ENCODE measurements at places on chromosomes 4 and X.

DNA sequence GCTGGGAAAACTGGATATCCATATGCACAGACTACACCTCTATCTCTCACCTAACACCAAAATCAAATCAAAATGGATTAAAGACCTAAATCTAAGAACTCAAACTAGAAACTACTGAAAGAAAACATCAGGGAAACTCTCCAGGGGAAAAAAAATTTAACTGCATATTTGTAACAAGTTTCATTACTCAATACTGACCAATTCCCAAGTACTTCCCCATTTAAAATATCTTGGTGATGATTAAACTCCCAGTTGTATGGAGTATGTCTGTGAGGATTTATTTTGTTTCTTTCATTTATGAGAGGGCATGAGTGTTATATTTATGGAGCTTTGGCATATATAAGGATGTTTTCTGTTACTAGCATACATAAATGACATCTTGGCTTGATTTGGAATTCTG lies 112.3 kb upstream of the IL15 start:
- no peak for DNase-seq

- no peak for DNase-seq
Measured at GRCh38 chr4:16859031-16859430, 39.4 kb downstream of the LDB2 start.

DNA sequence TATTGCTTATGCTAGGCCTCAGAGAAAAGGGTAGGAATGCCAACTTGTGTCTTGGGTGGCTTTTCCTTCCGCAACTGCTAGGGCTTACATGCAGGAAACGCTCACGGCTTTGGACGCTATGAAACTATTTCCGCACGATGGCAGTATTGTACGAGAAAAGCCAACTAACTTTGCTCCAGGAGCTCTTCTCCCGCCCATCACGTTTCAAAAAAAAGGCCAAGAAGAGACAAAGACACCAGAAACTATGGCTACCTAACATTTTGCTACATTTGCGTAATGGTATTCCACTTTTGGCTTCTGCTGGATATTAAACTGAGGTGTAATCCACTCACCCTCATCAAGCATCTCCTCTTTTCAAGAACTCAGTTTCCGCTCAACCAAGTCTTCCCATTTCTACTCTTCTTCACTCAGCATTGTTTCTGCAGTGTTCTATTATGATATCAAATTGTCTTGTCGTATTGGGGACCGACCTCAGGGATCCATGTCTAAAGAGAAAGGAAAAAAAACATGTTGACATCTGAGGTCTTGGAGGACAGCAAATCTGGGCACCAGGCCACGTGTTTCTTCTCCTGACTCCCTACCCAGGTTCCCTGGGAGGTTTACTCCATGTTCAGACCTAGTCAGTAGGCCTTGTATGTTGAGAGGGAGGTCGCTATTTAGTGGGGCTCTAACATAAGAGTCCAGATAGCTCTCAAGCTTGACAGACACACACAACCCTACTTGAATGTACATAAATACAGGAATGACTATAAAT lies 239.4 kb upstream of the STK26 start:
- DNase-seq, result peak; percentile 78

- no peak for DNase-seq
Measured at GRCh38 chr4:1244978-1245471, 3.9 kb downstream of the CTBP1 start.

GRCh38 chr4:102529977-102530376 lies 28.8 kb downstream of the NFKB1 start:
- no peak for DNase-seq

DNA sequence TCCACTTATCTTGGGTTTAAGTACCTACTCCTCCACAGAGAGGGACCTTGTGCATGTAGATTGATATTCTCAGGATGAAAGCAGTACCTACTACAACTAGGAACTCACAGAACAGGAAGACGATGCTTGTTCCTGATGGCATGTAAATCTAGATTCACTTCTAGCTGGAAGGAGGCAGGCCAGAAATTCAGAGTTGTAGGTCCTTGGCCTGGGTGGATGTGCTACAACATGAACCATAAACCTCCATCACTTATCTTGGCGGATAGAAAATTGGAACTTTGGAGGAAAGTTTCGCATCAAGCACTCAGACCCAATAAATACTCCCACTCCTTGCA lies 9.3 kb upstream of the SMIM20 start:
- DNase-seq, result no peak

GRCh38 chrX:39516427-39516841 lies 581.3 kb downstream of the BCOR start:
- DNase-seq, result no peak

DNA sequence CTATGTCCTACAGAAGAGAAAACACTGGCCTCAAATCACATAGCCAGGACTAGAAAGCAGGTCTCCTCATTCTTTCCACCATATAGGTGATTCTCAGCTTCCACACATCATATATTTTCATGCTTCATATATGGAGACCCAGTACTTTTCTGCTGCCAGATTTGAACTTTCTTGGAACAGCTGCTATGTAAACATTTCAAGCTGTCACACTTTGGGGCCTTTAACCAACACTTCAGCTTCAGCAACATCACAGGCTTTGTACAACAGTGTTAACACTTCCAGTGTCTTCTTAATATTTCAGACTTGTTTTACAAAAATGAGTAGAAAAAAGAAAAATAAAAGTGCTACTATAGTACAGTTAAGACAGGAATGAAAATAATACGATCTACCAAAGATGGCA lies 12.6 kb downstream of the SH3RF1 start:
- DNase-seq, result peak; percentile 76

GRCh38 chr4:26420913-26421312 lies 69.4 kb downstream of the CCKAR start:
- DNase-seq, result no peak

DNA sequence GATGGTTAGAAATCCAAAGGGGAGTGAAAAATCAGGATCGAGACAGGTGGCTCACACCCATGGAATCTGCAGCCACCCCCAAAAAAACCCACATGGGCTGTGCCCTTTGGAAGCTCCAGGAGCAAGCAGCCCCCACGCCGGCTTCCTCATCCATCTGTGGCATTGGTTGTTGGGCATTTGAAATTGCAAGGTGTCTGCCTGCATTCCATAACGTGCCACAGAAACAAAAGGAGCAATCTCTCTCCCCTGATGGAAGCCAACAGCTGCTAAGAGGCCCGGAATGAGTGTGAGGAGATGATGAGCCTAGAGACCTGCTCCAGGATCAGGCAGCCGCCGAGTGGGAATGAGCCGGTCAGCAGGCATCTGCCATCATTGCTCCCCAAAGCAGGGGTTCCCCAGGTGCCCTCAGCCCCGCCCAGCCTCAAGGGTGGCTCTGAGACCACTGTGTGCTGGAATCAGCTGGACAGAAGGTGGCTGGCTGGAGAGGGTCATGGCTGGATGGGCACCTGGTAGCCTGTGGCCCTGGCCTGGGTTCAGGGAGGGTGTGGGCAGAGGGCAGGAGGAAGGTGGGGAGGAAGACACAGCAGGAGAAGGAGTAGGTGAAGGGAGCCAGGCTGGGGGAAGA lies 113.2 kb downstream of the CRLF2 start:
- DNase-seq, result no peak

- DNase-seq, result no peak
Measured at GRCh38 chrX:95076449-95076848, 1402.4 kb downstream of the FAM133A start.

GRCh38 chr4:130080872-130081451 lies 985.0 kb downstream of the C4orf33 start:
- DNase-seq, result no peak

- DNase-seq, result no peak
Measured at GRCh38 chrX:66756717-66757116, 117.8 kb upstream of the EDA2R start.

GRCh38 chrX:21207080-21207479 lies 167.1 kb upstream of the CNKSR2 start:
- DNase-seq, result no peak

DNA sequence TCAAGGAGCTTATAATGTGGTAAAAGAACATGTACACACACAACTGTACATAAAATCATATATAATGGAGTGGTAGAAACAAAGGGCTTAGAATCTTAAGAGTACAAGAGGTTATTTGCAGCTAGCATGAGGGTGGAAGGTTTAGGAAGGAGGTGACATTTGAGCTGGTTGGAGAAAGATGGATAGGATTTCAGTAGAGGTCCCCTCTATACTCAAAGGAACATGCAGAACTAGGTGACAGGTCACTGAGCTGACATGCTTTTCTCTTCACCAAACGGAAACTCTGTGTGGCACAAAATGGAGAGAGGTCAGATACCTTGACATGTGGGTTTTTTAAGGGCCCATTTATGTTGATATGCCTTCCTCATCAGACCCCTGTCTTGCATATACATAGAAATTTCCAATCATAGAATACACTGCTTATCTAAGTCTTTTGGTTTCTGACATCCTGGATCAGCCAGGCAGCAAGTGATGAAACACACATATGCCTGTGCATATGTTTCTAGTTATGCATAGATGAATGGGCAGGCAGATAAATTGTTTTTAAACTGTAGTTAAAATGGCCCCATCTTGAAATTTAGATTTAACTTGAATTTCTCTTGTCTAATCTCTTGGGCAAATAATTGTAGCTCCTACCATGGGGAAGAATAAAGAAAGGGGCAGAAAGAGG lies 29.3 kb downstream of the CLCN5 start:
- no peak for DNase-seq

DNA sequence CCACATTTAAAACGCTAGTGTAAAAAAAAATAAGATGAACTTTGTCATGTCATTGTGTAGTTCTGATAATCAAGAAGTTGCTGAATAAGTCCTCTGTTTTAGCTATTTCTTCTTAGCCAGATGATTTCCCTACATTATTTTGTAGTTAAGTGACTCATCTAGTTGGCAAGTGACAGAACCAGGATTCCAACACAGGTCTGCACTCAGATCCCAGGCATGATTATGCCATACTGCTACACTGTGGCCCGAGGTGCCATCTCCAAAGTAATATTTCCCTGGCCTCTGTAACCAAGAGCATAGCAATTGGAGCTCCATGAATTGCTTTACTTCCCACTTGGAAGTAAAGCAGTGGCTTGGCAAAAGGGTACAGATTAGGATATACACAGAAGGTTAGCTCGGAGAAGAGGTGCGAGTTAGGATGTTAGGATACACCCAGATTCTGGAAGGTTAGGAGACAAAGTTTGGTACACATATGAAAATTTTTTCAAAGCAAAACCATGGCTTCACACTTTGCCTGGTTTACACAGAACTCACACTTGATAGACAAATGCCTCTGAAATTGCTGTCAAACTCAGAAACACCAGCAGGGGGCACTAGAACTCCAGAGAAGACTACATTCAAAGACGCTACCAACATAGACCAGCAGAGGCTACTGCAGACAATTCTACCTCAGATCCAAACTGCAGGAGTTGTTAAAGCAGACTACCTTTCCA lies 41.4 kb downstream of the SRPX2 start:
- peak; percentile 71 for DNase-seq

GRCh38 chr4:11774346-11774745 lies 345.7 kb upstream of the HS3ST1 start:
- DNase-seq, result no peak

DNA sequence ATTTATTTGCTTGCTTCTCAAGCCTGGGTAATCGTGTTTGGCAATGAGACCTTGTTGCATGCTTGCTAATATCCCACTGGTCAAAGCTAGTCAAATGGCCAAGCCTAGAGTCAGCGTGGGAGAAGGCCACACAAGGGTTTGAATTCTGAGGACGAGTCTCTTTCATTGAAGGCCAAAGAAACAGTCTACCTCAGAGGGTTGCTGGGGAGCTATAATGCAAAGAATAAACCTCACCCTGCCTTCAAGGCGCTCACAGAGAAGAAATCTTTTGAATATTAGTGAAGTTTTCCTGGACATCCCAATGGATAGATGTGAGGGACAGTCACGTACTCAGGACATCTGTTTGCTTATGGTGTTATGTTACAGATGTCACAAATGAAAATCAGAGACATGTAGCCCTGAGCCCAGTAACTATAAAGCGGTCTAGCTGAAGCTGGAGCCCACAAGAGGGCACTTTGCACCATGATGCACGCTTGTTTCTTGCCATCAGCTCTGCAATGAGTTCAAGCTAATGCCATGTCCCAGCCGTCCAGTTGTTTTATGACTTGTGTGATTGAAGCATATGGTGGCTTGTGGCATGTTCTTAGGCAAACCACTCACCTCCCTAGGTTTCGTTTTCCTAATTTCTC lies 1.1 kb upstream of the TLR3 start:
- DNase-seq, result no peak

- DNase-seq, result no peak
Measured at GRCh38 chr4:3066836-3067400, 7.4 kb downstream of the HTT-AS start.

DNA sequence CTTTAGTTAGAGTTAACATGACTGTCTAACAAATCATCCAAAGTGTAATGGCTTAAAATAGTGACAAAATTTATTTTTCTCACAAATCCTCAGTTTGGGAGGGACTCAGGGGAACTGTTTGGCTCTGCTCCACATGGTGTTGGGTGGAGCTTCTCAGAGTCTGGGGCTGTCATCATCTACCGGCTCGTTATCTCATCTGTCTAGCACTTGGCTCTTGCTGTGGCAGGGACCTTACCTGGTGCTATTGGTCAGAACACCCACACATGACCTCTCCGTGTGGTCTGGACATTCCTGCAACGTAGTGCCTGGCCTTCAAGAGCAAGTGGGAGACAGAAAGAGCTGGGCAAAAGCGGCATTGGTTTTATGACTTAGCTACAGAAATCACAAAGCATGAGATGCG lies 866.9 kb upstream of the FRG1 start:
- no peak for DNase-seq

GRCh38 chr4:168852933-168853713 lies 156.9 kb downstream of the CBR4 start:
- DNase-seq, result no peak

DNA sequence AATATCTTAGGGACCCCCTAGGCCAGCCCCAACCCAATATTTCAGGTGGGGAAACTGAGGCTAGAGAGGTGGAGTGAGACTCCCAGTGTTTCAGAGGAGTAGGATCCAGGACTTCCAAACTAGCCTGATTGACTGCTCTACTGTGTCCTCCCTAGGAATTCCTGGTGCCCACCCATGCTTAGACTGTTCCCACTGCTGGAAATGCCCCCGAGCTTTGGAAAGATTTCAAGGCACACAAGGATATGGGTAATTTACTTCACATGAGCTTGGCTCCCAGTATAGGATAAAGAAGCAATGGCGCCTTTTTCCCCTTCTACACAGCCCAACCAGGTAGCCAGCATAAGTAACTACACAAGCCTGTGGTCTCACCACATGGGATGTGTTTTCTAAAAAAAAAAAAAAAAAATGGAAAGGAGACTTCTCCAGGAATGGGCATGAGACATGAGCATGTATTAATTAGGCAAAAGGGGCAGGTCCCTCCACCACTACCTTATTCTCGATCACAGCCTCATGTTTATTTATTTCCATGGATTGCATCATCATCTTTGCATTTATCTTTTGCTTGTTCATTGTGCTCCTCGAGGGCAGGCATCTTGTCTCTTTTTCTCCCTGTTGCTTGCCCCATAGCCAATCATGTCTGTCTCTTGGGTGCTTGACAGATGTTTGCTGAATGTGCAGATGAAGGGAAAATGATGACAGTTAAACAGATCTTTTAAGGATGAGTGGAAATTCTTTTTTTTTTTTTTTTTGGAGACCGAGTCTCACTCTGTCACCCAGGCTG lies 66.7 kb downstream of the DRD5 start:
- no peak for DNase-seq

DNA sequence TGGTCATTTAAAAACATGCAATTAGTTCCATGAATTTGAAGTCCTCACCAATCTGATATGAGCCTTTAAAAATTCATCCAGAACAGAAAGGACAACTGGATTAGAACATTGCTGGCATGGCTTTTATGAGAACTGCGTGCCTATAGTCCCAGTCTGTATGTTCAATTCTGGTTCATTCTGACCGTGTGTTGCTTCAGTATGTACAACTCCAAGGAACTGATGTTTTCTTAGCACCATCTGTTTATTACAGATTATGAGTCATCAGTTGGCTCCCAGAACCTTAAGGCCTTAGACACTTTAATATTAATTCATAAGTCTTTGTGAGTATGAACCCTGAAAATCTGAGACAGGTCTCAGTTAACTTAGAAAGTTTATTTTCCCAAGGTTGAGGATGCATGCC lies 115.0 kb downstream of the CEP44 start:
- DNase-seq, result no peak

Measured in DMS 273 treated with DMSO at 0.1 percent for 48 hours (cell line).